ENCODE measurements at places on chromosomes 5 and 9.

DNA sequence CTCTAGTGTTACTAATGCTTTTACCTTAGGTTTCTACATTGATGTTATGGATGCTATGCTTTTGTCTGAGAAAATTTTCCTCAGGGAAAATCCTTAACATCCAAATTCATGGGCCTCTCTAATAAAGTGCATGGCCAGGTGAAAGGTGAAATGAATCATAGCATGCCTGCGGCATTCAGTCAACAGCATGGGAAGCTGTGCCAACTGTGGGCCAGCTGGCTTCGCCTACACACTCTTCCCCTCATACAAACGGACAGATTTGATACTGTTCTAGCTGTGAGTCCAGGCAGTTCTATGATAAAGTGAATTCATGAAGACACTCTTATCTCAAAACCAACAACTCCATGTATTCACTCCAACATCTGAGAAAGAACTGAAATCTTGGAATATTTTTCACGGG, 374.1 kb downstream of the PLK2 start:
- peak; percentile 20 for DNase-seq

GRCh38 chr5:58507715-58508114, 16.5 kb downstream of the GAPT start:
- DNase-seq = no peak

DNA sequence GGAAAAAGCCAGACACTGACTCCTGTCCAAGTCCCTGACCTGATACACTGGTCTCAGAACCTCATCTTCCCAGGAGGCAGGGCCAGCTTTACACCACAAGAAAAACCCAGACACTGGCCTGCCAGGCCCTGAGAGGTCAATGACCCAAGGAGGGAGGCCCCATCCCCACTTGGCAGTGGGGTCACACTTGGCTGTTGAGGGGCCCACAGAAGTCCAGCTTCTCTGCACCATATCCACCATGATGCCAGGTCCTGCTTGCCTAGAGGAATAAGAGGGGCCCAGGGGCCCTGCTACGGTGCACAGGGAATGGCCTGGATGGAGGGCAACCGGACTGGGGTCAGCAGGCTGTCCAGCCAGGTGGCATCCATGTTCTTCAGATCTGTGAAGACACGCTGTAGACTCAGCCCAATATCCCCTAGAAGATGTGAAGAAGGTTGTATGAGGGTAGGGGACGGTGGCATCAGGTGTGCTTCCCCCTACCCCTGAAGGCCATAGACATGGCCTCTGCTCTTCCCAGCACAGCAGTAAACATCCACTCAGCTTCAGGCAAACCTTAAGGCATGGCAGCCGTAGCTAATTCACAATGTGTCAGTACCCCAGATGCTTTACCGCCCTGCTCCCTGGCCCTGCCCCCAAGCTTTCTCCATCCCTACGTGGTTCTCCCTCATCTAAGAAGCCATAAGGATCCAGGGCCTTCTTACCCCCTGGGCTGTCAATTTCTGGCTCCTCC, 6.7 kb downstream of the IRF1 start:
- no peak for DNase-seq

DNA sequence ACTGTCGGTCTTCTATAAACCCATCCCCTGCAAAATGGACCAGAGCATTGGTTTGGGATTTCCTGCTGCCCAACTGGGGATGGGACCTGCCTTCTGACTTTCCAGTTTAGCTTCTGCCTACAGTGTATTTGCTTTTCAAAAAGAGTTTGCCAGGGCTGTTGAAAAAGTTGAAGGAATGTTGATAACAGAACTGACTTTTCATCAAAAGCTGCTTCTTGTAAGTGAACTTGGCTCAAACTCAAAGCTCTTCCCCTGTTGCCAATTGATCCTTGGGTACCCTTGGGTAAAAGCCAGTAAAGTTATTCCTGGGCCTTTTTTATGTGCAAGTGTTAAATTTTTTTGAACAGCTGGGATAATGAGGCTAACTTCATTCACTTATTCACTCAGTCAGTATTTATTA, 142.9 kb upstream of the SLC30A5 start:
- peak; percentile 48 for DNase-seq

GRCh38 chr5:139374909-139375308, 8.2 kb downstream of the SLC23A1 start:
- no peak for DNase-seq

DNA sequence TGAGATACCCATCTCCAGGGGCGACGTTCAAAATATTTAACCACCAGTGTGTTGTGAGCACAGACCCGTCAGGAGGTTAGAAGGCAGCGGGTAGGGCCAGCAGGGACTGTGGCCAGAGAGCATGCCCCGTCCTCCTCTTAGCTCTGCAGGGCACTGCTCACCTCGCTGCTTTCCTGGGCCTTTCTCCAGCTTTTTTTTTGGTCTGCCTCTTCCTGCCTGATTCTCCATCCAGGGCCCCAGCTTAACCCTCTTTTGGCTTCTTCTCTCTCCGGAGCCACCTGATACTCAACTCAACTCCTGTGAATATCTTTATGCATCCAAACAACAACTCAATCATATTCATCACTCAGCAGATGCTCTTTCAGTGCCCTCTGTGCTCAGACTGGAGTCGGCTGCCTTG, 44.0 kb downstream of the TMOD1 start:
- DNase-seq = no peak
